MCF 10A (cell line): ENCODE measurements at places on chromosomes 6 and 20. TPM values are rescaled to one million over a fixed set of nuclear protein-coding genes. Genes with fewer than 3 reads are reported as not detected.

Gene CLDN20
- not detected in 2 replicates for total RNA-seq

Gene C20orf141
- not detected in 2 replicates for total RNA-seq

Gene OOEP
- total RNA-seq: not detected in 2 replicates

Gene SYCP2
- total RNA-seq: 0.35 and 0.61 TPM in 2 replicates

Gene CDH26
- total RNA-seq: 0.12 and 0.71 TPM in 2 replicates

Gene C6orf141
- 29.9 and 37.0 TPM in 2 replicates for total RNA-seq

Gene TRIM15
- total RNA-seq: 0.79 TPM in 1 of 2 replicates, not detected in the other

Gene HDGFL1
- not detected in 2 replicates for total RNA-seq

- H3K27ac ChIP-seq: no peak overlapping the region
- no peak overlapping the region for H3K4me3 ChIP-seq
- DNase-seq: no peak
- no peaks in the 10 kb centered on the region for H3K27me3 ChIP-seq
- peaks cover 8% of the 10 kb centered on the region for H3K4me1 ChIP-seq
- H3K36me3 ChIP-seq: no peaks in the 10 kb centered on the region
Observed at GRCh38 chr6:55819811-55820210, 55.6 kb downstream of the BMP5 start.

DNA sequence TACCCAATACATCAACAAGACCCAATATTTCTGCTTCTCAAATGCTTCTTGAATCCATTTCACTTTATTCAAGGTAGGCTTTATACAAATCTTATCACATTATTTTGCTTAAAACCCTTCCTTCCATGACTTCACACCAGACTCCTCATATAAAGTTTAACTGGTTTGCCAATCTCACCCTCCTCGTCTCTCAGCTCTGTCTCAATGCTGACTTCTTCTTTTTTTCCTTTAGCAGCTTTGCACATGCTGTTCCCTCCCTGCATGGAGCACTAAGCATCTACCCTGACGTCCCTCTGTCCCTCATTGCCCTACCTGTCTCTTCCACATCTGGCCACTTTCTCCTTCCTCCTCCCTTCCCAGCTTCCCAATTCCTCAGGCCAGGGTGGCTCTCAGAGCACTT, 31.4 kb downstream of the KCNK17 start:
- H3K36me3 ChIP-seq: peaks cover 5% of the 10 kb centered on the region
- H3K4me3 ChIP-seq: no peak overlapping the region
- DNase-seq: no peak
- no peaks in the 10 kb centered on the region for H3K27me3 ChIP-seq

GRCh38 chr20:23153696-23154341, 67.7 kb upstream of the CD93 start:
- peaks cover 56% of the 10 kb centered on the region for H3K4me1 ChIP-seq
- H3K4me3 ChIP-seq: no peak overlapping the region
- H3K36me3 ChIP-seq: no peaks in the 10 kb centered on the region
- H3K27ac ChIP-seq: peak overlapping the region; percentile 99

DNA sequence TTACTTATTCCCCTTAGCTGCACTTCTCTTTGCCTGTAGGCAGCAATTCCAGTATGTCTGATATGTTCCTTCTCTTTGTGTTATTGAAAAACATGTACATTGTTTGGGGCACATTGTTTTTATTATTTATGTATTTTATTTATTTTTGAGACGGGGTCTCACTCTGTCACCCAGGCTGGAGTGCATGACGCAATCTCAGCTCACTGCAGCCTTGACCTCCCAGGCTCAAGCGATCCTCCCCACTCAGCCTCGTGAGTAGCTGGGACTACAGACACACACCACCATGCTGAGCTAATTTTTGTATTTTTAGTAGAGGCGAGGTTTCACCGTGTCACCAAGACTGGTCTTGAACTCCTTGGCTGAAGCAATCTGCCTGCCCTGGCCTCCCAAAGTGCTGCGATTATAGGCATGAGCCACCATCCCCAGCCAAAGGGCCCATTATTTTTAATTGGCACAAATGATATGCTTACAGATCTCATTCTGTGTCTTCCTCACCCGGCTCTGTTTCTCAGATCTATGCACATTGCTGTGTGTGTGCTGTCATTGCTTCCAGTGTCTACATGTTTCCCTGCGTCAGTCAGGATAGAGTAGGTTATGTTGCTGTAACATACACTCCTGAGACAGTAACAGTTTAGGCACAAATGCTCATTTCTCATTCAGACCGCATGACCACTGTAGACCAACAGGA, 54.1 kb upstream of the NELFCD start:
- DNase-seq: no peak
- no peak overlapping the region for H3K4me3 ChIP-seq
- peaks cover 24% of the 10 kb centered on the region for H3K27me3 ChIP-seq
- H3K4me1 ChIP-seq: no peaks in the 10 kb centered on the region

GRCh38 chr6:33837971-33838665, 34.3 kb upstream of the MLN start:
- no peak overlapping the region for H3K27ac ChIP-seq
- DNase-seq: no peak
- peaks cover 19% of the 10 kb centered on the region for H3K4me1 ChIP-seq
- H3K36me3 ChIP-seq: no peaks in the 10 kb centered on the region
- no peaks in the 10 kb centered on the region for H3K27me3 ChIP-seq
- no peak overlapping the region for H3K4me3 ChIP-seq

DNA sequence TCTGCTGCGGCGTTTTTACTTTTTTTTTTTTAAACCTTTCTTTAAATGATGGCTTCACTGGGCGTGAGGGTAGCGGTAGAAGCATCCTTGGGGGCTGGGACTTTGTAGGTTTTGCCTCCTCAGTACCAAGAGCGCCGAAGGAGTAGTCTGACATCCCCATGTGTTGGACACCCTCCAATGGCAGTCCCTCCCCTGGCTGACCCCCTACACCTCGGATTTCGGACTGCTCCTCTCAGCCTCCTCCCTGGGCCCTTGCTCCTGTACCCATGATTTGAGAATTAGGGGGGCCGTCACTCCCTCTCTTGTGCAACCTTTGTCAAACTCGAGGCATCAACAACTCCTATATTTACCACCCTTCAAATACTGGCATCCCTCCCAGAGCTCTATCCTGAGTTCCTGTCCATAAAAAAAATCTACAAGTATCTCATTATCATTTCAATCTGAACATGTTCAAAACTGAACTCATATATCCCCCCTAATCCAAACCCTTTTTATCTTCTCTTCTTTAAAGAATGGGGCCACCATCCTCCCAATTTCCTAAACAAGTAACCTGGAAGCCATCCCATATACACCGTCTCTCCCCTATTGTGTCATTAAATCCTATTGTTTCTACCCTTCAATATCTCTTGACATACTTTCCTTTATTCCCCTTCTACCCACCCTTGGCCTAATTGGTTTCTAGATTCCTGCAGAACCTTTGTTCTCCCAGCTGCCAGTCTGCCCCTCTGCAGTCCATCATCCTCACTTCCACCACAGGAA, 1.2 kb upstream of the ARFGEF3 start:
- DNase-seq: no peak
- H3K4me1 ChIP-seq: no peaks in the 10 kb centered on the region
- peaks cover 41% of the 10 kb centered on the region for H3K27me3 ChIP-seq
- no peak overlapping the region for H3K27ac ChIP-seq
- H3K36me3 ChIP-seq: no peaks in the 10 kb centered on the region
- H3K4me3 ChIP-seq: peak overlapping the region; percentile 68
